Left hindlimb (tissue), 1 donor: ENCODE measurements at places on chromosomes 5 and 9.

GRCh38 chr9:105912863-105913516 is 218.6 kb downstream of the TMEM38B start:
- DNase-seq: no peak

- no peak for DNase-seq
Observed at GRCh38 chr5:72597456-72597948, 90.3 kb upstream of the ZNF366 start.

- no peak for DNase-seq
Observed at GRCh38 chr9:95726756-95727155, 148.7 kb upstream of the ERCC6L2 start.

DNA sequence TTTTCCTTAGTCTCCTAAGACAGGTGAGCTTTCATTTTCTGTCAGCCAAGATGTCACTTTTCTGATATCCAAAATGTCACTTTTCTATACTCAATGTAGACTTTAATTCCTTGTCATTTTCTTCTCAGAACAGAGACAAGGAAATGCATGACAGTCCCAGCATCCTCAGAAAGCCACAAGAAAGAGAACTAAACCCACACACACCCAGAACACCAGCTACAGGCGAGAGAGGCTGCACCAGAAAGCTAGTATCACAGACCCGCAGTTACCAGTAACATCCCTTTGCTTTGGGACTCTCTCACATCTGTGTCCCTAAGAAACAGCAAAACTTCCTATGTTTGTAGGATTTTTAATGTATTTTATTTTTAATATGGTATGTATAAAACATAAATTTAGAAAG is 17.1 kb downstream of the TRMO start:
- DNase-seq: no peak

DNA sequence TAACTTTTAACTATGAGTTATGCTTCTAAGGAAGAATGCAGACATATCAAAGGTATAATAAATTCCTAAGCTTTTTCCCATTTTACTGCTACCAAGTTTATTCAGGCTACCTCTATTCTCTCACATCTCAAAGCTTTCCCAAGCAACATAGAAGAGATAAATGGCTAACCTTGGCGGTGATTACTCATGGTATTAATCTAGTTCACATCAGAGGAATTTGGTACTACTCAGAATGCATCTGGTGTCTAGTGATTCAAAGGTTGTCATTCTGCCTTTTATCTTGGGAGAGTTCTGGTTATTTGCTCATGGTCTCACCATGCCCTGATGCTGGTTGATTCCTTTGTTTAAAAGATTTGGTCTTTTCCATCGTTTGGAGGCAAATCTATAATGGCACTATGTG is 182.7 kb downstream of the TAF11L14 start:
- no peak for DNase-seq

DNA sequence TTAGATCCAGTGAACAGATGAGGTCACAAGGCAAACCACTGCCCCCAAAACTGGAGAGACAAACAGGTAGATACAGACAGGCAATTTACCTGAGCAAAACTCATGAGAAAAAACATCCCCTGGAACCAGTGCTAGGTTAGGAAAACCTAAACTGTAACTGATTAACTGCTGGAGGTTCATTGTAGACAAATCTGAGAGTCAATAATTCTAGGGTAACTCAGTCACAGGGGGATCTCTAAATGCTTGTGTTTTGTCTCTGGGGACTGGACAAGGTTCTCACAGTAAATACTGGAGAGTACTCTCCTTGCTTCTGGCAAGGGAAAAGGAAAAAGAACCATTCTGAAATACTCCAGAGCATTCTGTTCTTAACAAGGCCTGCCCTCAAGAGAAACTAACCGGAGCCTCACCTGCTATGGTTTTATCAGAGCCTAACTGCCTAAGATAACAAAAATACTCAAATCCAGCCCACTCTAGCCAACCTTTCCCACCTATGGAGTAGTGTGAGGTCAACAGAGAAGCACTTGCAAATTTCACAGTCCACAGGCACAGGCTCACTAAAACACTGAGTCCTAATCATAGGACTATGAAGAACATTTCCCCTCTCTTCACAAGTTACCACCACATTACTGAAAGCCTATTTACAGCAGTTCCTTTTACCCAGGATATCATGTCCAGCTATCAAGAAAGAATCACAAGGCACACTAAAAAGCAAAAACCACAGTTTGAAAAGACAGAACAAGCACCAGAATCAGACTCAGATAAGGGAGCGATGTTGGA is 139.9 kb upstream of the ACOT12 start:
- DNase-seq: no peak

GRCh38 chr9:130020618-130021017 is 22.4 kb downstream of the FNBP1 start:
- no peak for DNase-seq

DNA sequence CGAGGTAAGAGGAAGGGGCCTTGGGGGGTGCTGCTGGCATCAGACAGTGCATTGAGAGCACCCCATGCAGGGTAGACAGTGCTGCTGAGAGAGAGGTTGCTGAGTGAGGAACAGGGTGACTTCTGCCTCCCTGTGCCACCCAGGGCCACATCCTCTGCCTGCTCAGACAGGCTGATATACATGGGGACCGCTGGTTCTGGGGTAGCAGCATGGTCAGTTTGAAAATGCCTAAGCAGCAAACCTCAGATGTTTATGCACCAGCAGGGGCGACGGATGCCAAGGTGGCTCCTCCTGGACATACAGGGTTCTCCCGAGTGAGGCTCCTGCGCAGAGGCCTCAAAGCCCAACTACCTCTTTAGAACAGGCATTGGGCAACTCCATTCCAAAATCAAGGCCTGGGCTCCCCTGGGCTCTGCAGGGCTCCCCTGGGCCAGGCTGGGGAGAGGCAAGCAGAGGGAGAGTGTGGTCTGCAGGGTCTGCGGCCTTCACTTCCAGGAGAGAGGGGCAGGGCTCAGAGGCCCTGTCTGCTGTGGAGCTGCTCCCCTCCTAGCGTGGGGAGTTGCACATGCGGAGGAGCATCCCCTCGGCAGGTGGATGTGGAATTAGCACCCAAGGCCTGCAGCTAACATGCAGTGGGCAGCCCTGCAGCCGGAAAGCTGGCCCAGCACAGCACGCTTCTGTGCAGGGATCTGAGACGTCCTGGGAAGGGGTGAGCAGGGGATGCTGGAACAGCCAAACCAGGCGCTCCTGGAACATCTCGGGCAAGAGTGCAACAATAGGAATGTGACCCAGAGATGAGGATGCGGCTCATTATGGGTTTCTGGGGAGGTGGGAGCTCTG is 46.5 kb downstream of the IRX2 start:
- DNase-seq: no peak

DNA sequence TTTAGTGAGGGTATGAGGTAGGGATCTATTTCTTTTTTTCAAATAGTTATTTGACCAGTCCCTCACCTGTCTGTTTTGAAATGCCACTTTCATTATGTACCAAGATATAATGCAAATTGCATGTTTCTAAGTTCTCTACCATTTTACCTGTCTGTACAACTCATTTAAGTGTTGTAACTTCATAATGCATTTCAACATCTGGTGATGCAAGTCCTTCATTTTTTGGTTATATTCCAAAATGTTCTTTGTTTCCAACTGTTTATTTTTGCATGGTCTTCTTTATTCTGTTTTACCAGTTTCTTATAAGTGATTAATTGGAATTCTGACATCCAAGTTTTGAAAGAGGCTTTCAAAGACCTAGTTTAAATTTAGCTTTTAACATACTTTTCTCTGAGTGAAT is 26.8 kb downstream of the TDRD7 start:
- DNase-seq: no peak

DNA sequence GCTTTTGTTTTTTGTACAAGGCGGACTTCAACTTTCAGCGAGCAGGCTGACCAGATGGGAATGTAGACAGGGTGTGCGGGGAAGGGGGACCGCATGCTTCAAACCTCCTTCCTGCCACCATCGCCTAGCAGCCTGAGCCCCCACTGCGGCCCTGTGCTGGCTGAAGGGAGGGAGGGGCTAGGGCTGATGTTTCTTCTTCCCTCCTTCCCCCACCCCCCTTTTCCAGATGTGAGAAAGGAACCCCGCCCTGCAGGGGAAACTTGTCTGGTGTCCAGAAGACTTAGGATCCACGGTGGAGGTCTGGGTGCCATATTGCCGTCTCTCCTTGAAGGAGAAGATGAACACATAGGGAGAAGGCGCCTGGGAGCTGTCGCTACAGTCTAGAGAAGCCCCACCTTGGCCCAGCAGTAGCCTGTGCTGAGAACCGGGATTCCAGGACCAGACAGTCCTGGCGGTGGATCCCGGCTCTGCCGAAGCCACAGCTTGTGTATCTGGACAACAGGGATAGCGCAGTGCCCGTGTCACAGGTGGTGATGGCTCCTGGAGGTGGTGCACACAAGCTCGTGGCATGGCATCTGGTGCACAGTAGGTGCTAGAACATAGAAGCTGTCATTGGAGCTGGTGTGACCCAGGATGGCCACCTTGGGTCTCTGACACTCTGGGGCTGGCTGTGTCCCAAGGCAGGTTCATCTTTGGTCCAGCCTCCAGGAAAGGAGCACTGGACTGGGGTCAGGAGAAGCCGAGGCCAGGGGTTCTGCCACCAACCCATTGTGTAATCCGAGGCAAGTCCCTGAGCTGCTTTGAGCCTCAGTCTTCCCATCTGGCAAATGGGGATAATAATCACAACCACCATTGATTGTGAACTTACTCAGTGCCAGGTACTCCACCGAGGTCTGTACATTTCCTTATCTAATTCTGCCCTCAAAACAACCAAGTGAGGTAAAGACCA is 205.6 kb downstream of the C9orf50 start:
- DNase-seq: peak; percentile 79

DNA sequence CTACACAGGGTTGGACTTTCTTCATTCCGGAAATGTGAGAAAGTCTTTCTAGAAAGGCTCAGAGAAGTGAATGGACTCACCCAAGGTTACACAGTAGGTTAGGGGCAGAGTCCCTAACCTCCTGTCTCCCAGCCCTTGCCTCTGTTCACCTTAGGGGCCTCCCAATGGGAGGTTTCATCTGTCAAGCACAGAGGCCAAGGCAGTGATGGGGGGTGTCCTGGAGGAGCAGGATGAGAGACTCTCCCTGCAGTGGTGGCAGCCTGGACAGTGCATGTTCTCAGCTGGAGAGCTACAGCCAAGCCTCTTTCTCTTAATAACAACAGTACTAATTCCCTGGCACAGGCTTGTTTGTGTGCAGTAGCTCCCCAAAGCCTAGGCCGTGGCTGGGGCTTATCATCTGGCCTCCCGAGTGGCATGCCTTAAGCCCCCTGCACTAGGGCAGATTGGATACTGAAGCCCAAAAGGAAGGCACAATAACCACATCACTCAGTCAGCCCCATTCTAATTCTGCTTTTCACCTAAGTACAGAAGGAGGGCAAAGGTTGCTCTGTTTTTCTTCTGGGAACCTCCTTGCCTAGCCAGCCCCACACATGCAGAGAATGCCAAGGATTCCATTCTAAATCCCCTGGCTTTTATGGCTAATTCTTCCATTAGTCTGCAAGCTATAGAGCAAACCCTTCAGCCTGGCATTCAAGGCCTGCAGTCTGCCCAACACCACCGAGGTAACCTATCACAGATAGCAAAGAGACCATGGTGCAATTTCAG is 50.2 kb upstream of the XPA start:
- DNase-seq: no peak

- DNase-seq: no peak
Observed at GRCh38 chr5:531101-531748, 7.0 kb upstream of the SLC9A3 start.

DNA sequence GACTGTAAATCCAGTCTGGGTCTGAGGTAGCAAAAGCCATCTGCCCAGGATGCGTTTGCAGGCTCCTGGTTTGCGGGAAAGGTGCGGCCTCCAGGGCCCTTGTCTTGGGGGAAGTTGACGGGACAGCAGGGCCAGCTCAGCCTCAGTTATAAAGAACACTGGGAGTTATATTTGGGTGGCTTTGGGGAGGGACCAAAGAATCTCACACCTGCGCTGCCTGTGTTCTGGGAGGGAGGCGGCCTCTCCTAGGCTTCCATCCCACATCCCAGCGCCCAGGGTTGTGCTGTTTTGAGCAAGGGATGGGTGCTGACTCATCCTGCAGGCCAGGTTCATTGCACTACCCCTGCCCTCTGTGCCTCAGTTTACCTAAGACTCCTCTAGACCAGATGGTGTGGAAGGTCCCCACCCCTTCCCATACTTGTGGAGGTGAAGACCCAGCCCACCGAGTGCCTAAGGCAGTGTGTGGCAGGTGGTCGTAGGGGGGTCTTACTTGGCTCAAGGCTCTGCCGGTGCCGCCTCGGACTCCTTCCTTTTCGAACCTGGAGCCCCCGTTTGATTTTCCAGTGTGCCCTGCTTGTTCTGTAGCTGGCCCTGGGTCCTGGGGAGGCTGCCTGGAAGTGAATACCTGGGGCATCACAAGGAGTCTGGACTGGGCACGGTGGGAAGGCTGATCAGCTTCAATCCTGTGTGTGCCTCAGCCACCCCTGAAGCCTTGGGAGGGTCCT is 39.3 kb upstream of the FCN2 start:
- no peak for DNase-seq

GRCh38 chr9:20873240-20873865 is 158.1 kb downstream of the HACD4 start:
- DNase-seq: no peak

DNA sequence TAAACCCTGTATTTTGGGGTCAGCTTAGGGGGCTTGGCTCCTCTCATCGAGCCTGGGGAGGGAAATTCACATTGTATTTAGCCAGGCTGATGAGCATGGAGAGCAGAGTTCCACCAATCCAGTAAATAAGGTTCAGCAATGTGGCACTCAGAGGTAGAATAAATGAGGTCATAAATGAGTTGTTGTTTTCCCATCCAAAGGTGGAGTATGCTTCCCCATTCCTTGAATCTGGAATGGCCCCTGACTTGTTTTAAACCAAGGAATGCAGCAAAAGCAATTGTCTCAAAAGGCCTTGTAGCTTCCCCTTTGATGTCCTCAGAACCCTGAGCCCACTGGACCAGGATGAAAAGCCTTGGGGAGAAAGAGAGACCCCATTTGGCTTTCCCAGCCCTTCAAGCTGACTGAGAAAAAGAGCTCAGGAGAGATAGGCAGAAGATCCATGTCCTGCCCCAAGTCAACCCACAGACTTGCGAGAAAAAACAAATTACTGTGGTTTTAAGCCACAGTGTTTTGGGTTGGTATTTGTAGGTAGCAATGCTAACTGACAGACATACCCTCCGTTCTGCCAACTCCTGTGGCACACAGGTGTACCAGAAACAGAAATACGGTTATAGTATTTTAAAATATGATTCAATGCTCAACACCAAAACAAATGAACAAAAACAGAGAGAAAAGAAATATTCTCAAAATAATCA is 566.0 kb upstream of the DMAC1 start:
- DNase-seq: no peak
